ENCODE measurements at places on chromosomes 13 and 19. TPM values are rescaled to one million over a fixed set of nuclear protein-coding genes. Genes with fewer than 3 reads are reported as not detected.

RUBCNL gene
- total RNA-seq = not detected

URAD gene
- total RNA-seq = not detected

TTYH1 gene
- not detected for total RNA-seq

PINLYP gene
- total RNA-seq = 0.27 TPM

MEF2B gene
- not detected for total RNA-seq
